Activated T-helper 1 cell treated with anti-CD3 and anti-CD28 coated beads, Interleukin-12 subunit alpha, Interleukin-12 subunit beta, Interleukin-2, Interleukin-4 antibody, amounts not matched to agents 30 ng/mL and 10 ng/mL and 1 ng/mL, durations not matched to agents 14 hours and 24 hours and 36 hours (primary cell): ENCODE measurements at places on chromosomes 6 and 20.

GRCh38 chr6:102215425-102215824, 821.9 kb downstream of the GRIK2 start:
- DNase-seq: no peak

DNA sequence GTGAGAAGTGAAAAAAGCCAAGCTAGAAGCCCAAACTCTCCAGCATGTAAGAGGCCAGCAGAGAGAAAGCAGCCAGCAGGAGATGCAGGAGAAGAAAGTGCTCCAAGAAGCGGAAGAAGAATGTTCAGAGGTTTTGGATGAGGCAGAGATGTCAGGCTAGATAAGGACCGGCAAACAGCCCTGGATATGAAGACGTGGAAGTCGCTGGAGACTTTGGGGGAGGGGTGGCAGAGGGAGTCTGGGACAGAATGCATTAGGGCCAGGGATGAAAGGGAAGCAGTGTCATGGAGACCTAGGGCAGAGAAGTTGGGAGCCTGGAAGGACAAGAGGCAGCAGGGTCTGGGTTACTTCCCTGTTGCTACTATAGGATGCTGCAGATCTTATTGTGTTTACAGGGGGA, 5.3 kb upstream of the SCUBE3 start:
- DNase-seq: no peak

DNA sequence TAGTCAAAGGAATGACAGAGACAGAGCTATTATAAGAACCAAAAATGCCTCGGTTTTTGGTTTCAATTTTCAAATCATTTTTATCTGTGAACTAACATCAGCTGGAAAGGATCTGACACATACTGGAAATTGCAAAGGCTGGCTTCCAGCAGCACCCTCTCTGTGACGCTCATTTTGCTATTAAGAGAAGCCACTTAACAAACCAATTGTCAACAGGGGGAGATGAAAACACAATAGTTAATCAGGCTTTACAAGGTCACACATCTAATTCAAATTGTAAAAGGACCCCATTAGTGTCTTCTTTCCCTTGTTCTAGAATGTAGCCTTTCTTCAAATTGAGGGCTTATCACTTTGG, 160.5 kb downstream of the TFAP2B start:
- no peak for DNase-seq

DNA sequence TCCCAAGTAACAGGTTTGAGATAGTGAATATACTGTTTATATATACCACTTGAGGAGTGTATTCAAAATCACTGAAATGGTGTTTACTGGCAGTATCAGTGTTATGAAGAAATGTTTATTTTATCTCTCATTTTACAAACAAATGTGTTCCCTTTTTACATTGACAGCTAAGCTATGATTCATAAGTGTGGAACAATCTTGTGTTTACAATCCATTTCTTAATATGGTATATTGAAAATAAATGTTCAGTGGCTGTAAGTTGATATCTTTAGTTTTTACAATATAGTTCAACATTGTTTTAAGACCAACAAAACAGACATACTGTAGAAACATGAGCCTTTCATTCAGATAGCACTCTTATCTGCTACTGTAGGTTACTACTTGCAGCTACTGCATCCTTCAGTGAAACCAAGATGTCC, 14.3 kb downstream of the PHF3 start:
- no peak for DNase-seq

GRCh38 chr6:119390247-119390793, 40.8 kb upstream of the MAN1A1 start:
- no peak for DNase-seq

GRCh38 chr6:162852840-162853577, 125.2 kb downstream of the PACRG start:
- no peak for DNase-seq

DNA sequence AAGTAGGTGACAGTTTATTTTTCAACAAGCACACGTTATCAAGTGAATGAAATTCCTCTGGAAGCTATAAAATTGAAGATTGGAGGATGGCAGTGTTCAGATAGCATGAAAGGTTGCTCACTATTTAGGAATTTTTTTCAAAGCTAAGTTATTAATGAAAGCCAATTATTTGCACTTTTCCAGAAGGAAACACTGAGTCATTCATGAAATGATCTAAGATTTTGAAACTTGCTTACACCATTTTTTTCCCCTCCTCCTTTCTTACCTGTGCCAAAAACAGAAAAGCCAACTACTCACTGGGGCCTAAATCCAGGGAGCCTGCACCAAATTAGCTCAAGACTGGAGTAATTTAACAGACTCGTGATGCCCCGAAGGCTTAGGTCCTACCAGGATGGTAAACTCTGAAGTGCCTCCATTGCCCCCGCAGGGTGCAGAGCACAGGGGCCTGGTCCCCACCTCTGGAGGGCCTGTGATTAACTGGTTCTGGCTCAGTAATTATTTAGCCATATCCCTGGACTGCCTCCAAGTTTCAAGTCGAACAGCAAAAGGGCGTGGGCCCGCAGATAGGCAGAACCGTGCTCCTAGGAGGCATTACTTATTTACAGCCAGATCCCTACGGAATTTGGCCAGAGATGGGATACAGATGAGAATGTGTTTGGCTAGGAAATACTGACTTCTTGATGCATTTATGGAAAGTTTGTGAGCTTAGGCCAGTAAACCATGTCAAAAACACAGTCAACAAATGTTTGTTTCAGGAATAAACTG, 28.0 kb upstream of the ZNF217 start:
- no peak for DNase-seq

DNA sequence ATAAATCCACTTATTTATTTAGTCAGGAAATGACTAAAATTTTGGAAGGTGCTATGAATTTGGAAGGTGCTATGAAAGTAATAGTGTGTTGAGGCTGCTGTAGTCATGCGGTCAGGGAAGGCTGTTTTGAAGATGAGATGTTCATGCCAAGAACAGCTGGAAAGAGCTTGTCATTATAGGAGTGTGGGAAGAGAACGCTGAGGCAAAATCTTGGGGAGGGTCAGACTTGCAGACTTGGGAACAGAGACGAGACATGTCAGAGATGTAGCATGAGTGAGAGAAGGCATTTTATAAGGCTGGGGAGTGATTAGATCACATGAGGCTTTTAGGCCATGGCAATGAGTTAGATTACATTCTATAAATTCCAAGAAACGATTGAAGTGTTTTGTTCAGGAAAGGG, 124.0 kb upstream of the B3GAT2 start:
- DNase-seq: no peak

DNA sequence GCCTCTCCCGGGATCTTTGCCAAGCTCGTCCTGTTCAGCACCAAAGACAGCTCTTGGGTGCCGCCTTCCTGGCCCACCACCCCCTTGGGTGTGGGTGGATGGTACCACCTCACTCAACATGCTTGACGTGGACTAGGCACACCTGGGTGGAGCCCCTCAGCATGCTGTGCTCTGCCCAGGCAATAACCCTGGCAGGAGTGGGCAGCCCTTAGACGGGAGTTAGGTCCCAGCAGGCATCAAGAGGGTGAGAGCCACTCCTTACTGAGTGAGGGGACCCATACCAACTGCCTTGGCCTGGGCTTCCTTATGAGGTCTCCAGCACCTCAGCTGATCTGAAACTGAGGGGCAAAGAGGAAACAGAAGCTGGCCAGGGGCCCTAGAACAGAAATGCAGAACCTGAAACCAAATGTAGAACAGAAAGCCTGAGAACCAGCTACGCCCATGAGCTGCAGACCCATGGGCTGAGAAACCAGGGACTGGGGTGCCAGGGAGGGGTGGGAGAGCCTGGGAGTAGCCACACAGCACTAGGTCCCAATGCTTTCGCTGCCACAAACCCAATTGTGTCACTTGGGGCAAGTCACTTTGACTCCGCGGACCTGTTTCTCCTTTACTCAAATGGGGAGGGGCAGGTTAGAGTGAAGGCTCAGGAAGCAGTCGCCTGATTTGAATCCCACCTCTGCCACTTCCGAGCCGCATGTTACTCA, 2.0 kb downstream of the FGD2 start:
- no peak for DNase-seq

DNA sequence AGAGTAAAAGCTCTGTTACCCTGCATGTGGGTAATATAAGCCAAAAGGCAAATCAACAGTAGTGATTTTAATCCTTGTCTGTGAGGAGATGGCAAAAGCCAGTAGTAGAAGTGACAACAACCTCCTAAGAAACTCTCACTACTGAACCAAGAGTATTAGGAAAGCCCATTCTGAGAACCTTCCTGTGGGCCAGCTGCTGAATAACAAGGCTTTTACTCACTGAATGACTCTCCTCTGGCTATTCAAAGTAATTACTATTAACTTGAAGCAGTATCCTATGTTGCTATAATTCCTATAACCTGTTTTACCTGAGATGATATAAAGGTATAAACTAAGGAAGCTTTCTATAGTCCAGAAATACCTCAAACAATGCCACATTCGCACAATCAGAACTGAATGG, 55.1 kb downstream of the CHD6 start:
- no peak for DNase-seq

GRCh38 chr20:35956616-35957015, 2.3 kb upstream of the SCAND1 start:
- no peak for DNase-seq

DNA sequence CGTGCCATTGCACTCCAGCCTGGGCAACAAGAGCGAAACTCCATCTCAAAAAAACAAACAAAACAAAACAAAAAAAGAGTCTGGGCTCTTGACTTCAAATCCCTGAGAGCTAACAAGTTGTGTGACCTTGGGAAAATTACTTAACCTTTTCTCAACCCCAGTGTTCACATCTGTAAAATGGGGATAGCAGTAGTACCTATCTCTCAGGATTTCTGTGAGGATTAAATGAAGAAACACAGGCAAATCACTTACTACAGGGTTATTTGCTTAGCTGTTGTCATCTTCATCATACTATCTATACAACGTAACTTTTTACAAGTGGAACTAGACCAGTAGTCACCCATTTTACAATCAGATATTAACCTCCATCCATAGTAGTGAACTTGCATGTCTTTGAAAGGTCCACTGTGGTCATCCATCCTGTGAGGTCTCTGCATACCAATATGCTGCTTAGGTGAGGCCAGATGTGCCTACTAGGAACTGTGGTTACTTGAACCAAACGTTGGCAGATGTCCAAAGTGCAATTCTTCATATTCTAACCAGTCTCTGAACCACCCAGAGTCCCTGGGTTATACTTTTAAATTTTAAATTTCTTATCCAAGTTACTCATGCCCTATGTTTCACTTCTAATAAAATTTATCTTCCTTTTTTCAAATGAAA, 128.9 kb upstream of the BEND3 start:
- DNase-seq: no peak

DNA sequence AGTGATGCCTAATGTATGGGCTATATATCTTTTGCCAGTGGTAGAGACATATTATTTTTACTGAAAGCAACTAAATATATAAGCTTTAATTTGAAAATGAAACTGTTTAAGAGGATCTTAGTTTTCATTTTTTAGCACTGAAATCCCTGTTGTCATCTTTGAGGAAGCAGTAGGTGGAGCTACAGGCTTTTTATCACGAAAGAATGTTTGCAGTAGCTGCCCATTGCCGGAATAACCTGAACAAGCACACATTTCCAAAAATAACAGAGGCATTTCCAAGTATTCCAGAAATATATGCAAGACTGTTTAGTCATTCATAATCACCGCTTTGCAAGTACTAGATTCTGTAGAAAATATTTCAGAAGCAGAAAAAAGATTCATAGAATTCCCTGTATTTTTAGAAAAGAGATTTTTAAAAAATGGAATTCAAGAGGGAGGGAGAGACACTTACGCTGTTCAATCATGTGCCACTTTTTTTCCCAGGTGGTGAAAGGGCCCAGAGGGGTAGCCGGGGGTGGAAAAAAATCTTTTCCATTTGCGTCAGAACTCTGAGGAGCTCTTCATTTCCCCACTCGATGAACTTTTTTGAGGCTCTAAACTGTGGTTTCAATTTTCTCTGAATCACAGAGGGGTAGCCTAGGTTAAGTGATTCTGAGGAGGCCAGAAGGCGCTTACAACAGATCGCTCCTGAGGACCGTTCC, 142.5 kb upstream of the FERMT1 start:
- no peak for DNase-seq

DNA sequence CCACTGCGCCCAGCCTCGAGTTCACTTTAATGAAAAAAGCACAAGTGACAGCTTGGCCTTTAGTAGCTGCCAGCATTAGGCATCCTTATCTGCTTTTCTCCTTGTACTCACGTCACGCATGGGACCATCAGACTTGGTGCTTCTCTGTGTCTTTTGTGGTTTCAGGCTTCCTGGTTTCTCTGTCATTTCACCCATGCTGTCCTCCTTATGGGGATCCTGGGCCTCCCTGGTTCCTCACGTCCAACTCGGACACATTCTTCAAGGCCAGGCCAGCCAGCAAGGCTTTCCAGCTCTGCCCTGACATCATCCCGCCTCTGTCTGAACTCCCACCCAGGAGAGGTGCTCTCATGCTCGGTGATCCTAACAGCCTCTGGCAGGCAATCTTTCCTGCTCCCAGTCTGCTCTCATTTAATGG, 83.2 kb downstream of the TIAM2 start:
- DNase-seq: no peak

DNA sequence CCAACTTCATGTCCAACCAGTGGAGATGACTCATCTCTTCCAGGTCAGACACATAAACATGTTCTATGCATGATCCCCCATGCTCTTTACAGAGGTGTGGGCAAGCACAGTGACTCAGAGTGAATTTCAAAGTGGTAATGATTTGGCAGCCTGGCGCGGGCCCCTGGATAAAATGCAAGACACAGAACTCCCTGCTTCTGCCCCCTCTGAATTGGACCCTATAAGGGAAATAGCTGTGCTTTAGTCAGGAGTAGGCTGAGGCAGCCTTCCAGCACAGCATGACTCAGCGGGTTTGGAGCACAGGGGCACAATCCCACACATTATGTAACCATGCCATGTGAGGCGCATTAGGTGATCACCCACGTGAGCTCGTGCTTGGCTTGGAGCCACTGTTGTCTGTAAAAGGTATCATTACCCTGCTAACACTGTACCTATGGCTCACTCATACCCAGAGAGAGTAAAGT, 127.4 kb downstream of the C6orf118 start:
- no peak for DNase-seq

GRCh38 chr20:12699374-12700228, 309.2 kb upstream of the SPTLC3 start:
- no peak for DNase-seq

GRCh38 chr6:31972709-31973350, 892 bp upstream of the DXO start:
- no peak for DNase-seq

DNA sequence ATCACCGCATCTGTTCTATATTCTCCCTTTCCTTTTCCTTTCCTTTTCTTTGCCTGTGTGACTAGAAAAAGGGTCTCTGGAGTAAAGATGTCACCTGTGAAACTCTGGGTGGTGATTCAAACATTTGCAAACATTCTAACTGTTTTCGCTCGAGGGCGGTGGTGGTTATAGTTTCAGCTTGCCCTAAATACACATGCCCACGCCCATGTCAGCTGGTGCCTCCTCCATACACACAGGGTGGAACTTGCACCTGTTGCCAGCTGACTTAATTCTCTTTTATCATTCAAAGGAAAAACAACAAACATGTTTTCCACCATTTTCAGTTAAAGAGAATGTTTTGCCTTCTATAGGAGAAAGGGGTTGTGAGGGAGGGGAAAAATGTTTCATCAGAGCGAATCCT, 381.9 kb upstream of the ARID1B start:
- DNase-seq: no peak

- DNase-seq: no peak
Observed at GRCh38 chr20:46914789-46915379, 20.2 kb downstream of the EYA2 start.

- no peak for DNase-seq
Observed at GRCh38 chr20:1735417-1736089, 78.0 kb upstream of the SIRPG start.
